Ovary (tissue), 10 donors: ENCODE measurements at places on chromosomes 7 and 10. TPM values are rescaled to one million over a fixed set of nuclear protein-coding genes. Genes with fewer than 3 reads are reported as not detected.

Gene EN2
- 1.5 TPM for total RNA-seq

DNA sequence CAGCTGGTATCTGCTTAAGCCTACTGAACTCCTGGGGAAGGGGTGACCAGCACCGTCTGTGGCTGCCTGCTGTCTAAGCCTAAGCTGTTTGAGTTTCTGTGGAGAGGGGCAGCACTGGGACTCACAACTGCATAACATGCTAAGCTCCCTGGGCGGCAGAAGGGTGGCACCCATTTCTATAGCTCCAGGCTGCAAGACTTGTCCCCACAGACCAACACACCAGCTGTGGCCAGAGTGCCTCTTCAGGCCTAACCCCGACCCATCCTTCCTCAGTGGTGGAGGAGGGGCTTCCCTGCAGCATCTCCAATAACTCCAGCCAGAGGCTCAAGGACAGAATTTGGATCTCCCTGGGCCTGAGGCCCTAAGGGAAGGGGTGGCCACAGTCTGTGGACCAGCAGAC is 464.1 kb downstream of the SEMA3D start:
- H3K27ac ChIP-seq: no peak overlapping the region
- no peak overlapping the region for H3K4me3 ChIP-seq
- no peaks in the 10 kb centered on the region for H3K36me3 ChIP-seq
- no peak for DNase-seq
- no peaks in the 10 kb centered on the region for H3K4me1 ChIP-seq

- H3K27me3 ChIP-seq: no peaks in the 10 kb centered on the region
- DNase-seq: no peak
- H3K27ac ChIP-seq: no peak overlapping the region
- no peak overlapping the region for H3K4me3 ChIP-seq
- H3K4me1 ChIP-seq: no peaks in the 10 kb centered on the region
These were observed 318.5 kb downstream of the GPR158 start for GRCh38 chr10:25493122-25493893.

Gene POU6F2
- total RNA-seq: 0.23 TPM

- no peaks in the 10 kb centered on the region for H3K27me3 ChIP-seq
- no peak overlapping the region for H3K4me3 ChIP-seq
- DNase-seq: no peak
- H3K4me1 ChIP-seq: no peaks in the 10 kb centered on the region
These were observed 24.4 kb upstream of the CDC14C start for GRCh38 chr7:48899932-48900331.

GRCh38 chr10:4623757-4624420 is 202.1 kb upstream of the AKR1E2 start:
- H3K27me3 ChIP-seq: no peaks in the 10 kb centered on the region
- H3K4me3 ChIP-seq: no peak overlapping the region
- no peaks in the 10 kb centered on the region for H3K36me3 ChIP-seq
- H3K27ac ChIP-seq: no peak overlapping the region
- DNase-seq: no peak

DNA sequence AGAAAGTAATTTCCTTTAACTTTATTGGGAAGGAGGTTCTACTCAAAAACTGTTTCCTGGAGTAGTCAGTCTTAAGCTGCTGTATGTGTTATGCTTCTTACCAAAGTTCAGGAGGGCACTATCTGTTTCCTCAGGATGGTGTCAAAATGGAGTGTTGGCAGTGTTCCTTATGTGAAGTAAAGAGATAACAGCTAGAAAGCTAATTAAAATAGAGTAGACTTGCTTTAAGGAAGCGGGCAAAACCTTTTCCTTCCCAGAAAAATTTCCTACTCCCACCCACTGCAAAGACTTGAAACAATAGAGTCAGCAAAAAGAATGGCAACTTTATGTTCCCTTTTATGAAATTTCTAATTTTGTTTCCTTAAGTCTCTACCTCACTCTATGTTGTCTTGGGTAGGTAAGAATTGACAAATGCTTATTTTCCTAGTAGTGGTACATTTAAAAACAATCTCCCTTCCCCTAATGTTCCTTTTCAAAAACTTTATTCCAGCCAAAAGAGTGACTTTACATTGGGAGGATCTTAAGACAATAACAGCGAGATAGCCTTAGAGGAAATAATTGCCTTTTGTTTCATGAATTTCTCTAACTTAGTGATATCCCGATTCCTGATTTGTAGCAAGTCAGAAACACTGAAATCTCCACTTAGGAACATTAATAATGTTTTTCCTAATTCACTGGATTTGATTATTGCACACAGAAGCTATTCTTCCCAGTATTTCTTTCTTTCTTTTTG is 26.5 kb upstream of the ENTPD1 start:
- H3K36me3 ChIP-seq: no peaks in the 10 kb centered on the region
- no peak overlapping the region for H3K27ac ChIP-seq
- H3K4me3 ChIP-seq: no peak overlapping the region
- DNase-seq: no peak
- H3K4me1 ChIP-seq: no peaks in the 10 kb centered on the region

DNA sequence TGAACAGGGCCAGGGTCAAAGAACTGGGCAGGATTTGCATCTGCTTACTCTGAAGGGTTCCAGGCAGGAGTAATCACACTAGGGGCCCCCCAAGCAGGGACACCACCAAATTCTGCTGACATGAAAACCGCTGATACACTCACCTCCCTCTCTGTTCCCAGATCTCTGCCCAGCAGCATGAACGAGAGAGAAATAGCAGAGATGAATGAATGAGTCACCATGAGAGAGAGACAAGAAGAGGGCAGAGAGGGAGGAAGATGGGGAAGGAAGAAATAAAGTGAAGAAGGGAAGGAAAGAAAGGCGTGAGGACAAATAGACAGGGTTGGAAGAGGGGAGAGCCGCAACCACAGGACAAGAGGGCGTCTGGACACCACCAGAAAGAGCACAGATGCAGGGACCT is 285.9 kb upstream of the NEBL start:
- no peaks in the 10 kb centered on the region for H3K36me3 ChIP-seq
- H3K27ac ChIP-seq: no peak overlapping the region
- H3K4me3 ChIP-seq: no peak overlapping the region
- no peaks in the 10 kb centered on the region for H3K4me1 ChIP-seq

DNA sequence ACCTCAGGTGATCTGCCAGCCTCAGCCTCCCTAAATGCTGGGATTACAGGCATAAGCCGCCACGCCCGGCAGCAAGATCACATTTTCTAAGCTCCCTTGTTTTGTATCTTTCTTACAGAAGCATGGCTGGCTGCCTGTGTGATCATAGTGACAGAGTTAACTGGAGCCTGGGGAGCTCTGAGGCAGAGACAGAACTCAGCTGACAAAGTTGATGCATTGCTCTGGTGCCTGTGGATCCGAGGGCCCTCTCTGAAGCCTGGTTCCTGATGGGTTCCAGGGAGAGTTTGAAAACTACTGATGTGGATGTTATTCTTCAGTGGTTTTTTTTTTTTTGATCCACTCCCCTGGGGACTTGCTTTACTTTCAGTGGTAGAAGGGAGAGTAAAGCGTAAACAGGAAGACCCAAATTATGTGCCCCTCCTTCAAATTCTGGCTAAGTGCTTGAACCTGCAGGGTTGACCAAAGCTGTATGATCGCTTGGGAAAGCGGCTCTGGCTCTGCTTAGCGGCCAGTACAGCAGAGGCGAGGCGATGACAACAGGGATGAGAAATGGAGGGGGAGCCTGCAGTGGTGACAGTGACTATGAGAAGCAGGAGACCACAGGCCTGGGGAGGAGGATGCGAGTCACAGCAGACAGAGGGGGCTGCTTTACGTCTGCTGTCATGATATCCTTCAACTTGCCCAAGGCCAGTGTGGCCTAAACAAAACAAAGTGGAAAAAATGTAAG is 6.8 kb upstream of the EFCAB10 start:
- DNase-seq: no peak
- H3K4me1 ChIP-seq: no peaks in the 10 kb centered on the region
- no peaks in the 10 kb centered on the region for H3K36me3 ChIP-seq

Gene CASTOR2
- total RNA-seq: 13.0 TPM

- no peak overlapping the region for H3K27ac ChIP-seq
- no peak overlapping the region for H3K4me3 ChIP-seq
- H3K4me1 ChIP-seq: no peaks in the 10 kb centered on the region
- no peaks in the 10 kb centered on the region for H3K36me3 ChIP-seq
These were observed 622.6 kb upstream of the CELF2 start for GRCh38 chr10:10394933-10395658.

- DNase-seq: no peak
- no peaks in the 10 kb centered on the region for H3K4me1 ChIP-seq
These were observed 84.5 kb downstream of the AOAH start for GRCh38 chr7:36639826-36640225.

GRCh38 chr7:95180-95862 is 97.0 kb upstream of the FAM20C start:
- no peaks in the 10 kb centered on the region for H3K27me3 ChIP-seq
- no peaks in the 10 kb centered on the region for H3K36me3 ChIP-seq
- H3K27ac ChIP-seq: no peak overlapping the region
- no peaks in the 10 kb centered on the region for H3K4me1 ChIP-seq
- no peak for DNase-seq

DNA sequence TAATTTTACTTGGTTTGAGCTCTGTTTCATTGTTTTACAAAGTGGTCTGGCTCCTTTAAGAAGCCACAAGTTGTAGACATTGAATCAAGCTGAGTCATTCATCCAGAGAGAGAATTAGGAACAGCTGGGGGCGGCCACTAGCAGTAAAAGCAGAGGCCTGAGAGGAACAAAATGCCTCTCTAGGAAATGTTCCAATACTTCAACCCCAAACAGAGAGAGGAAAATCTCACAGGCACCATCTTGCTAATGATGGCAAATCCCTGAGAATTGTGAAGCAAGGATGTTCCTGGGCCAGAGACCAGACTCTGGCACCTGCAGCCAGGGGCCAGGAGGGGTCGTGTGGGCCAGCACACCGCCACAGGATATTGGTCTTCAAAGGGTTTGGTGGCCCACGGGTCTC is 26.5 kb upstream of the TRIL start:
- no peak for DNase-seq
- peaks cover 1% of the 10 kb centered on the region for H3K4me1 ChIP-seq
- H3K4me3 ChIP-seq: no peak overlapping the region
- no peak overlapping the region for H3K27ac ChIP-seq
- no peaks in the 10 kb centered on the region for H3K36me3 ChIP-seq
